ENCODE measurements at places on chromosomes 12 and 14.

DNA sequence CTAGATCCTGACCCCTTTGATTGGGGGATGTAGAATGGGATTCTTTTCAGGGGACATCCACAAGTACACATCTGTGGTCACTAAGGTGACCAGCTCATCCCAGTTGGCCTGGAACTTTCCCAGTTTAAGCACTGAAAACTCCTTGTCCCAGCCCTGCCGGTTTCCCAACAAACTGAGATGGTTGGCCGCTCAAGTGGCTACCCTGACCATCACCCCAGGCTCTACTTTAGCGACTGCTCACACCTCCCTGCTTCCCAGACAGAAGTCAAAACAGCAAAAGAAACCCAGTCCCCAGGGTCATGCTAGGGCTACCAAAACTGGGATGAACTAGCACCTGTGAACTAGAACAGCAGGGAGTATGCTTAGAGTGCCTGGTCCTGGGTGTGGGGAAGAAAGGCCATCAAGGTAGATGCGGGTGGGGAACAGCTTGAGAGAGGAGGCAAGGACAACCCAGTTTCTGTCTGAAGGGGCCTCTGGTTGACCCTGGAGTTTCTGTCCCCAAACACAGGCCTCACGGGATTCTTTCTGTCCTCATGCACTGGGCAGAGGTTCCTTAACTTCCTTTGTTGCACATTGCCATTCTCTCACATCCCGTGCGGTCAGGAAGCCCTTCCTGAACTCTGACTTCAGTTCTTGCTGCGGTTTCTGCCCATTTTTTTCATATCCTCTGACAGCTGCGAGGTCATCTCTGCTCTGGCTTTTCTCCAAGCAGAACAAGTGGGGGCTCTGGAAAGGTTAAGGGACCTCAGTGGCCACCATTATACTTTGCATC, 1.6 kb downstream of the LTB4R start:
- no peak for DNase-seq

DNA sequence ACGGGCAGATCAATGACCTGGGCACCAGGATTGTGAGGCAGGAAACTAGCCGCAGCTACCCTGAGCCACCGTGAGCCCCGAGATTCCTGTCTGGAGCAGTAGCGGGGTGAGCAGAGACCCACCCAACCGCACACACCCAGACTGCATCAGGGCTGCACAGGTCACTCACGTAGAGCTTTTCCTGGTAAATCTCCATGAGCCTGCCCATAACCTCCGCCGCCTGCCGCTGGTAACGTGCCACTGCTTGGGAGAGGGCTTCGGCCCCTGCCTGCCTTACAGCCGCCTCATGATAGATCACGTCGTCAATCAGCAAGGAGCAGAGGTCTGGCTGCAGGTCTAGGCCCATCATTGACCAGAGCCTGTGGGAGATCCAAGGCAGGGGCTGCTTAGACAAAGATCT, 38.5 kb upstream of the RAB35 start:
- no peak for DNase-seq

GRCh38 chr14:66000766-66001165, 485.4 kb upstream of the CCDC196 start:
- no peak for DNase-seq

DNA sequence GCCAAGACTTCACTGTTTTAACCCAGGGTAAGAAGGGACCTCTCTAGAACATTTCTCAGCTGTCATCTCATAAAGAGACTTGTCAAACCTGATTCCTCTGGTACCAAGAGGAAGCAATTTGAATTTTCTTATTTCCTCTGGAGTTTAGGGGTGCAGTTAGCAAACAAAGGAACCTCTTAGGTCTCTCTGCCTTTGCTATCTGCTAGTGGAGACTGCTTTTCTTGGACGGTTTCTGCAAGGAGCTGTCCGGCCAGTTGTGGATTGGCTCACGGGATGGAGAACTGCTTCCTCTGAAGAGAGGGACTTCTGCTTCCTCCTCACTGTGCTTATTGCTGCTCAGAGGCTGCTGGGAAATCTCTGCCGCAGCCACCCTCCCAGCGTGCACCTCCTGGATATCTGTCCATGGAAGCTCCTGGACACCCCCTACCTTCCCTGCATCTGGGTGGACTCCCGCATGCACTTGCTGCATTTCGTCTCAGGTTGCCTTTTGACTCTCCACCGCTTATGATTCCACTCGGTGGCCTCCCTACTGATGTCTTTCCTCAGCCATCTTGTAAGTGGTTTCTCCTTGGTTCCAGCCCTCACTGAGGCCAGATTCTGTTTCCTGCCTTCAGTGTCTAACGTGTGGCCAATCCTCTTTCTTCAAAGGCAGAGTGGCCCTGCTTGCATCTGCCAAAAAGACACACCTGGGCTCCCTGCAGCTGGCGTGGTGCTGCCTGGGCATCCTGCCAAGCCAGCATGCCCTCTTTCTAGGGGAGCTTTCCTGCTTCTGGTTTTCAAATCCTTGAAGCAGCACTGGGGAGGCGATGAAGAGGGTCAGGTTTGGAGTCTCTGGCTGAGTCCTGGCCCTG, 187.3 kb downstream of the CHST11 start:
- DNase-seq = no peak

- DNase-seq = no peak
These were observed 103.7 kb downstream of the PRICKLE1 start for GRCh38 chr12:42485823-42486222.

DNA sequence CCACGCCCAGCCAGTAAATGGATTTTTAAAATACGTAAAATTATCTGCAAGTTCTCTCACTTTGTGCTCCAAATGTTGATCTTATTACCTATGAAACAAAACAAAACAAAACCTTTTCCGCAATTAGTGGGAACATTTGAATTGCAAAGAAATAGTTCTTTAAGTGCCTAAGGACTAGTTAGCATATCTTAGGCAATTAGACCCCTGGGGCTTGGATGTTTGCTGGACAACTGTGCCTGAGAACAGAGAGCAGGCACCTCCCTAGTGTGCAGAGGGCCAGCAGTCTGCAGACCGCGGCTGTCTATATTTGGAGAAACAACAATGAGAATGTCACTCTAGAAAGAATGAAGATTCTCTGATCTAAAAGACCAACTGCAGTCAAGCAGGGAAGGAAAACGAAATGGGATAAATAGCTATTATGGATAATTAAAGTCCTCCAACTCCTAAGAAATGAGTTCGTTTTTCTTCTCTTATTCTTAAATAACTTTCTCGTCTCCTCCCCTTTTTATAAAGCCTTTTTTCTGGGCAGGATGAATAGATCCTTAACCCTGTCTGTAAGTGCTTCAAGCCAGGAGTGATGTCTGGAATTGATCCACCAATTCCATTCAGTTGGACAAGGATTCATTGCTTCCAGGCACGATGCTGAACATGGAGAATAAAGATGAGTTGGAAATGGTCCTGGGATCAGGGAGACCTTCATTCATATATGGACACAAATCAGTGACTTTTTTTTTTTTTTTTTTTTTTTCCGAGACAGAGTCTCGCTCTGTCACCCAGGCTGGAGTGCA, 16.2 kb downstream of the SLC17A8 start:
- no peak for DNase-seq

GRCh38 chr14:70887207-70887681, 20.0 kb upstream of the PCNX1 start:
- DNase-seq = no peak

DNA sequence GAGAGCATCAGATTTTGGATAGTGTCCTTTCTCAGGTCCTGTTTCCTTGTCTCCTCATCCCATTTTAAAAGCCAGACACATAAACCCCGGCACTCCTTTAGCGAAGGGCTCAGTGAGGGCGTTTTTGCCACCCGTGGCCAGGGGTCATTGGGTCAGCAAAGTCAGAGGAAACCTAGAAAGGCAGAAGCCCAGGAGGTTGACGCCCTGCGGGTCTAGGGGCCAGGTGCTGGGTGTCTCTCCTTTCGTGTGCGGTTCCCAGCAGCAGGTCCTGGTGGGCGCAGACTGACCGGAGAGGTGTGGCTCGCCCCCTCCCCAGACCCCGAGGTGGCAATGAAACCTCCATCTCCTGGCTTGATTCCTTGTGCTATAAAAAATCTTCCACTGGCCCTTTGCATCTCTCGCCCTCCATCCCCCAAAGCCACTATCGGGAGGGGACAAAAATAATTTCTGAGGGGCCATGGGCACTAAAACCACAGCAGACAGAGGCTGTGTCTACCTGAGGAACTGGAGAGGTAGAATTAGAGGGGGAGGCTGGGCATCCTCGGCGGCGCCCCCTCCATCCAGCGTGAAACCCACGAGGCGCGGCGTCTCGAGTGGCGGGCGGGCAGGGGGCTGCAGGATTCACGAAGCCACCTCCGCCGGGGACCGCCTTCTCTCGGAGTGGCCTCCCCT, 858 bp upstream of the FRMD6 start:
- DNase-seq = peak; percentile 3

GRCh38 chr12:32155041-32155440, 48.4 kb downstream of the BICD1 start:
- no peak for DNase-seq

GRCh38 chr14:94045563-94046345, 19.6 kb downstream of the OTUB2 start:
- DNase-seq = no peak

DNA sequence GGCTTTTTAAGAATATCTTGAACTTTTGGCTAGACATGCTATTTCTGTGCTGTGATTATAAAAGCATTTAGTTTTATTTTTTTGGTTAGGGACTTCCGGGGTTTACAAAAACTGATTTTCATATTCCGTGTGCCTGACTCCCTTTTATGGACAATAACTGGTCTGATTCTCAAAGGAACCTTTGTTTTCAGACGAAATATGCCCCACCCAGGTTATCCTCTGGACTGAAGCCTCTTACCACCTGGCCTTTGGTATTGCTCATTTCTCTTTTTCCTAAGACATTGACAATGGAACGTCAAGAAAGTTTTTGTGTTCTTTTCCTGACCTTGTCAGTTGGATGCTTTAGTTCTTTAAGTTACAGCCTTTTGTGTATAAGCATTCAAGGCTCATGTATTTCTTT, 10.8 kb downstream of the TIGAR start:
- no peak for DNase-seq

DNA sequence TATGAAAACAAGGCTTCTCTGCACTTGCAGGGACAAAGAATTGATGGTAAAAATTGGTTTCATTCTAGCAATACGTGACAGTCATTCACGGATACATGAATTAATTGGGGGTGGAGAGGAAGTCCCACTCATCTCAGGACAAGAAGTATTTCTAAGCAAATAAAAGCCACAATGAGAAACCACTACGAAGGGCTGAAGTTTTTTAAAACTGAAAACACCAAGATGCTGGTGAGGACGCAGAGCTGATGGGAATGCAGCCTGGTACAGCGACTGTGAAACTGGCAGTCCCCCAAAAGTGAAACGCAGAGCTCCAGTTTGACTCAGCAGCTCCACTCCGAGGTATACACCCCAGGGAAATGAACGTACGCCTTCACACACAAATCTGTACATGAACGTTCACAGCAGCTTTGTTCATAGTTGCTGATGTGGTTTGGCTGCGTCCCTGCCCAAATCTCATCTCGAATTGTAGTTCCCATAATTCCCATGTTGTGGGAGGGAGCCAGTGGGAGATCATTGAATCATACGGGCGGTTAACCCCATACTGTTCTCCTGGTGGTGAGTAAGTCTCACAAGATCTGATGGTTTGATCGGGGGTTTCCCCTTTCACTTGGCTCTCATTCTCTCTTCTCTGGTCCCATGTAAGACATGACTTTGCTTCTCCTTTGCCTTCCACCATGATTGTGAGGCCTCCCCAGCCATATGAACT, 89.0 kb downstream of the SCARB1 start:
- peak; percentile 47 for DNase-seq

GRCh38 chr14:89616852-89617341, 199.9 kb upstream of the FOXN3 start:
- no peak for DNase-seq
